Left lobe of liver (tissue), 2 donors: ENCODE measurements at places on chromosomes 13 and 19. TPM values are rescaled to one million over a fixed set of nuclear protein-coding genes. Genes with fewer than 3 reads are reported as not detected.

Gene DMAC2
- total RNA-seq, result 21.2 TPM

- DNase-seq, result no peak
Measured at GRCh38 chr19:45446295-45446694, 21.5 kb upstream of the FOSB start.

DNA sequence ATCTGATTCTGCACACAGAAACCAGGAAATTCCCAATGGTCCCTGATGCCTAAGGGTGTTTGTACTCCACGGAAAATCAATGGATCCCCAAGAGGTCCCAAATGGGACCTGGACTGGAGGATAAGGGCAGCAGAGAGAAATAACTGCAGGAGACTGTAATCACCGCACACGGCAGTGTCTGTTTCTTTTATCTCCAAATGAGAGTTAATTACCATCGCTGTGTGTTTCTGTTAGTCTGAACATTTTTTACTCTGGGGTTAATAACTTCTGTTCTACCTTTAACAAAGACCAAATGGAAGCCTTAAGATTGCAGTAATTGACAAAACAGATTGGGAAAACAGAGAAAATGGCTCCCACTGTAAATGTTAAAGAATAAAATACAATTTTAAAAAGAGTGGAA lies 320.9 kb downstream of the DCLK1 start:
- DNase-seq, result no peak

Gene SHFL
- 72.7 TPM for total RNA-seq

Gene NBEA
- total RNA-seq, result 0.40 TPM

- peak; percentile 48 for DNase-seq
Measured at GRCh38 chr19:49862391-49863253, 4.8 kb downstream of the PNKP start.

GRCh38 chr13:114065926-114066774 lies 66.3 kb downstream of the RASA3 start:
- DNase-seq, result no peak

DNA sequence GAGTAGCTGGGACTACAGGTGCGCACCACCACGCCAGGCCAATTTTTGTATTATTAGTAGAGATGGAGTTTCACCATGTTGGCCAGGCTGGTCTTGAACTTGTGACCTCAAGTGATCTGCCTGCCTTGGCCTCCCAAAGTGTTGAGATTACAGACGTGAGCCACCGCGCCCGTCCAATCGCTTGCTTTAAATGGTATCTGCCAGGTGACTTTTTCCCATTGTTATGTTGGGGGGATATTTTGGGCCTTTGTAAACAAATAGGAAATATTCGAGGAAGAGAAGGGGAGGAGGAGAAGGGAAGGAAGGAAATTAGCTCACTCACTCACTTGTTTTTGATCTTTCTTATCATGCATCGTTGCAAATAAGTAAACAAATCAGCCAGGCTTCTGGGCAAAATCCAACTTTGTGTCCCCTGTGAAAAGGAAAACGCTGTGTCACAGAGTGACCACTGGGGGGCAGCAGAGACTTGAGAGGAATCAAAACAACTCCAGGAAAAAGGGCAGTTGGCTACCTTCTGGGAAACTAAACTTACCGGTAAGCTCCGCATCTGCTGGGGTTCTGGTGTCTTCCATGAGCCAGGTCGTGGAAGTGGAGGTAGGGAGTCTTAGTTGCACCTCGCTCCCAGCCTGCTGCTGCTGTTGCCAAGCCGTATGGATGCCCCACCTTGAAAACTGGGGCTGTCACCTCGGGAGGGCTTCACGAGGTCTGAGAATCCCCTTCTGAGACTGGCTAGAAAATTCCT lies 9.3 kb upstream of the RANBP3 start:
- DNase-seq, result peak; percentile 86

GRCh38 chr13:98842858-98843481 lies 90.5 kb upstream of the SLC15A1 start:
- DNase-seq, result peak; percentile 73

DNA sequence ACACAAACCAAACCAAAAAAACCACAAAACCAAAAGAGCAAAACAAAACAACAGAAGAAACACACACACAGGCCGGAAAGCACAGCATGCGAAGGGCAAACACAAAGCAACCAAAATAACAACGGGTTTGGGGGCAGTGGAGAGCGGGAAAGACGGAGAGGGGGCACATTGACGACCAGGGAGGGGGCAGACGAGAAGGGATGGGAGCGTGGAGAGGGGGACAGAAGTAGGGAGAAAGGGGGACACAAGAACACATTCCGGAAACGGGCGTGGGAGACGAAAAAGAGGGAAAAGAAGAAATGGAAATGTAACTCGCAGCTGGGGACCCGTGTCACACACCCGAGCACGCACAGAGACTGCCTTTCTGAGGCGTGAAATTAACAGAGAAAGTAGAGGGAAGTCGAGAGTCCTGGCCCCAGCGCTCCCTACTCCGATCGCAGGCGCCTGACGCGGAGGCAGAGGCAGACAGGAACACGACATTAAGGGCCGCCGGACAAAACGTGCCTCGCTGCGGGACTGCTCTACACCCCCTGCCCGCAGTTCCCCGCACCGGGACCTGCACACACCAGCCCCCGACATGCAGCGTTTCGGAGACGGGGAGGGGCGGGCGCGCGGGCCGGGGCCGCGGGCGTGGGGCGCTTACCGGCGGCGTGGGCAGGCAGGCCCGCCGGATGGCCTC lies 652 bp downstream of the POU4F1 start:
- no peak for DNase-seq

DNA sequence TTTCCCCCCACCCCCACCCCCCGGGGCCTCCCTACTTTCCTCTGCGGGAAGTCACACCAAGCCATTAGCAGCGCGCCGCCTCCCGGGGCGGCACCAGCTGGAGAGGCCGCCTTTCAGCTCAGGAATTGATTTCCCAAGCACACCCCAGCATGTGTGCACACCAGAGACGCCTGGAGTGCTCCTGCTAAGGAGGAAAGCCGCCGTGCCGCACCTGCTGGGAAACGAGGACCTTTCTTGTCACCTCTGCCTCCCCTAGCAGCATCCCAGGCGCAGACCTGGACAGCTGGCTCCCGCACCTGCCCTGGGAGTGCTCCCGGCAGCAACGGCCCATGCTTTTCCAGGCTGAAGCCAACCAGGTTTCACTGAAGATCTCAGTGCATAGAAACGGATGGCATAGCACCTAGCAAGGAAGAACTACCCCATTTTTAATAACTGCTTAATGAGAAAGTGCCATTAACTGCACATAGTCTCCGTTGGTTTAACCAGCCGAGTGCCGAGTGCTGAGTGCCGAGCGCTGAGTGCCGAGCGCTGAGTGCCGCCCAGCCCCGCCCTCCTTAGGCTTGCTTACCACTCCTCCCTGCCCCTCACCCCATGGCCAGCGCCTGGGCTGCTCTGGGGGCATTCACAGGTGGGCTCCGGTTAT lies 165.0 kb downstream of the USP12 start:
- peak; percentile 49 for DNase-seq

DNA sequence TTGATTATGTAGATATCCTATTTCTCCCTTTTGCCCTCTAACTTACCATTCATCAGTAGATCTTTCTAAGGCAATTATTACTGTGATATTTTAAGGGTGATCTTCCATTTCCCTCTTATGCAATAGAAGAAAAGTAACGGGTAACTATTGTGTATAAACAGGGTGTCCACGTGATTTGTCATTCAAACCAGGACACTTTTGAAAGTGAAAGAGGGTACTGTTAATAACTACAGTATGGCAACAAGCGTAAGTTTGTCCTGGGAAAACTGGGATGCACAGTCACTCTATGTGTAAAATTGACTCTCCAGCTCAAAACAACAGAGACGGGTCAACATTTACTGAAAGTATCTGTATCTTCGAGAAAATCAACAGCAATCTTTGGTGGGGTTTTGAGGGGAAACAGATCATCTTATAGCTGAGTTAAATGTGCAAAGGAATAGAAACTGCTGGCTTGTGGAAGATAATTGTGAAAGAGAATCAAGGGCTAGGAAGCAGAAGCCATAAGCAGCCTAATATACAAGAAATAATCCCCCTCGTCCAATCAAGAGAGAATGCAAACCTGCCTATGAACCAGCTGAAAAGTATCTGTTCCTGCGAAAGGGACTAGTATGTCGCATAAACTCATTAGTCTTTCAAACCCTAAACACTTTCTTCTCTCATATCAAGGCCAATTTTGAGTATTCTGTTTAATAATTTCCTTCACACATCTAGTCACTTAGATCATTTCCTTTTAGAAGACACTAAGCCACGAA lies 126.7 kb downstream of the FOXO1 start:
- DNase-seq, result no peak

GRCh38 chr13:112954488-112955270 lies 14.3 kb upstream of the MCF2L start:
- DNase-seq, result no peak

Gene CYP4F3
- total RNA-seq, result 401 TPM

GRCh38 chr19:10812902-10813404 lies 23.1 kb downstream of the TMED1 start:
- DNase-seq, result no peak

Gene TPT1
- total RNA-seq, result 2,011 TPM

DNA sequence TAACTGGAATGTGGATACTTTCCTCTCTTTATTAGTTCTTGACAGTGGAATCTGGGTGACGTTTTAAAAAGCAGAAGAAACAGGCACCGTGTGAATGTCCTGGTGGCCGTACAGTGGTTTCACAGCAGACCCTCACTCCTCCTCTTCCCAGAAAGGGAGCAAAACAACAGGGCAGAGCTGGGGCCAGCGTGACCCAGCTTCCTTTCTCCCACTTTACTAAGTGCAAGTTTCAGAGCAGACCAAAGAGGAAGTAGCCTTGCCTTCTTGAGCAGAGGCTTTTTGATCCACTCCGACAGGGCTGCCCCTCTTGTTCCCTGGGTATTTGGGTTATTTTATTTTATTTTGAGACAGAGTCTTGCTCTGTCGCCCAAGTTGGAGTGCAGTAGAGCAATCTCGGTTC lies 19.6 kb upstream of the C19orf33 start:
- DNase-seq, result no peak

- no peak for DNase-seq
Measured at GRCh38 chr19:21843081-21843480, 7.1 kb upstream of the ZNF43 start.

Gene ATP11A
- 36.0 TPM for total RNA-seq

- DNase-seq, result no peak
Measured at GRCh38 chr19:53147645-53148044, 11.2 kb downstream of the ZNF347 start.

Gene CRX
- total RNA-seq, result not detected

Gene DCLK1
- not detected for total RNA-seq

GRCh38 chr19:2618611-2619010 lies 83.9 kb downstream of the GNG7 start:
- peak; percentile 55 for DNase-seq

DNA sequence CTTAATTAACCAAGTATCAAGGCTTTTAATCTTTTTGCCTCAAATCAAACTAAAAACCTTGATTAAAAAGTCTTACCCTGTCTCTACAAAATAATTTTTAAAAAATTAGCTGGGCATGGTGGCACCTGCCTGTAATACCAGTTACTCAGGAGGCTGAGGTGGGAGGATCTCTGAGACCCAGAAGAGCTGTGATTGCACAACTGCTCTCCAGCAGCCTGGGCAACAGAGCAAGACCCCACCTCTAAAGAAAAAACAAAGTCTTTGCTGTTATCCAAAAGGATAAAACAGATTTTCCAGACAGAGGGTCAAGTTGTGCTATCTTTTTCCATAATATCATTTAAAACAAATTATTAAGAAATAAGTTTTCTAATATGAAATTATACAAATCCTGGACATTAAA lies 26.8 kb upstream of the CEBPG start:
- DNase-seq, result no peak

DNA sequence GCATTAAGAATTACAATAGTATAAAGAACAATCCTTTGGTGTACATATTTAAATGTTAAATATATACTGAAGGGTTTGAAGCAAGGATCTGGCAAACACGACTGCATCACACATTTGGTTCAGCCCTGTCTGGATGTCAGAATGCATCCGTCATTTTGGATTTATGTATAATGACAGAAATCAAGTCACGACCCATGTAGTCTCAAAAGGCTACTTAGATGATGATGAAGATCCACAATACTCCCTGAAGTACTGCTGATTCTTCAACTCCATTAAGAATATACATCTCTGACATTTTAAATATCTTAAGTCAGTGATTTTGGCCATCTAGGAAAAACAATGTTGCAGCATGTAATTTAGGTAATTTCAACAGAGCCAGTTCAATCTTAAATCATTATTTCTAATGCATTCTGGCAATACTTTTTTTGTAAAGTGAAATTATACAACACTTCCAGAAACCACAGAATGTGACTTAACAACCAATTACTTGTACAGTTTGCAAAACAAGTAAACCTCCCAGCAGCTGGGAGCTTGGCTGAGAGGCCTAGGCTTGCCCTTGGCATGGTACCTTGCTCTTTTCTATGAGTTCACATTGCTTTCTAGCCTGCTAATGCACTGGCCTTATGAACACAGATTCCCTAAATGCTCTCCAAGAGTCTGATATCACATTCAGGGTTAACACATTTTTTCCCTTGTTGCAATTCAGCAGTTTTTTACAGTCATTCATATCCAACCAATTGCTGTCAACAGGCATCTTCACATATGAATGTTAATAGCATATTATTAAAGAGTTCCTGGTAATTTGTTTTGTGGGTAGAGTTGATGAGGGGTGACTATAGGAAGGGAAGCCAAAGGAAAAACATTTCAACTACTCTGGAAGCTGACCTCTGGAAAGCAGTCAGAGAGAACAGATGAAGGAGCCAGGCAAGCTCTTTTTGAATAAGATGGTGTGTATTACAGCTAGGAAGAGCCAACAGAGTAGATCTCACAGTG lies 175.2 kb downstream of the ENOX1 start:
- no peak for DNase-seq

GRCh38 chr19:373391-374182 lies 29.0 kb upstream of the MIER2 start:
- DNase-seq, result peak; percentile 42

- DNase-seq, result no peak
Measured at GRCh38 chr19:18430417-18431144, 7.4 kb downstream of the ISYNA1 start.
